ENCODE measurements at places on chromosomes 4 and X.

DNA sequence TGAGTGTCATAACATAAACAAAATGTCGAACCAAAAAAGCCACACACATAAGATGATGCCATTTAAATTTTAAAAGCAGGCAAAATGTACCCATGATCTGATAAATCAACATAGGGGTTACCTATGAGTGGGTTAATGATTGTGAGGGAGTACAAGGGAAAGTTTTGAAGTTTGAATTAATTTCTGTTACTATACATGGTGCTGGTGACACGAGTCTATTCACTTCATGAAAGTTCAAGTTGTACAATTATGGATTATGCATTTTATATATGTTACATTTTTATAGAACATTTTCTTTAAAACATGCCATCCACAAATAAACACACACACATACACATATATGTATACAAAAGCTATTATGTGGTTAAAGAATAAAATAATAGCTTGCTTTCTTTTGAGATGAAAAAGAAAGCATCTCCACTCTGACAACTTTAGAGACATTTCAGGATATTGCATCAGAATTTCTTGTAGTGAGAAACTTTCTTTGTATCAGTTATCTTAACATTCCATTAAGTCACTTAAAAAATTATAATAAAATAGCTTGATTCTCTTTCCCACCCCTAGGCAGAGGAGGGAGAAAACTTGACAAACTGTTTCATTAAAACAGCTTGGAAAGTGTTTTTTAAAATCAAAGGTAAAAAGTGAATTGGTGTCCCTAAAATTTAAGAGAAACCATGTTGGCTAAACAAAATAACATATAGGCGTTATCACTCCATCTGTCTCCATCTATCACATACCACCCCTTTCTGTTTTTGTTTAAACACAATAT lies 891.8 kb upstream of the NDST4 start:
- no peak for DNase-seq

DNA sequence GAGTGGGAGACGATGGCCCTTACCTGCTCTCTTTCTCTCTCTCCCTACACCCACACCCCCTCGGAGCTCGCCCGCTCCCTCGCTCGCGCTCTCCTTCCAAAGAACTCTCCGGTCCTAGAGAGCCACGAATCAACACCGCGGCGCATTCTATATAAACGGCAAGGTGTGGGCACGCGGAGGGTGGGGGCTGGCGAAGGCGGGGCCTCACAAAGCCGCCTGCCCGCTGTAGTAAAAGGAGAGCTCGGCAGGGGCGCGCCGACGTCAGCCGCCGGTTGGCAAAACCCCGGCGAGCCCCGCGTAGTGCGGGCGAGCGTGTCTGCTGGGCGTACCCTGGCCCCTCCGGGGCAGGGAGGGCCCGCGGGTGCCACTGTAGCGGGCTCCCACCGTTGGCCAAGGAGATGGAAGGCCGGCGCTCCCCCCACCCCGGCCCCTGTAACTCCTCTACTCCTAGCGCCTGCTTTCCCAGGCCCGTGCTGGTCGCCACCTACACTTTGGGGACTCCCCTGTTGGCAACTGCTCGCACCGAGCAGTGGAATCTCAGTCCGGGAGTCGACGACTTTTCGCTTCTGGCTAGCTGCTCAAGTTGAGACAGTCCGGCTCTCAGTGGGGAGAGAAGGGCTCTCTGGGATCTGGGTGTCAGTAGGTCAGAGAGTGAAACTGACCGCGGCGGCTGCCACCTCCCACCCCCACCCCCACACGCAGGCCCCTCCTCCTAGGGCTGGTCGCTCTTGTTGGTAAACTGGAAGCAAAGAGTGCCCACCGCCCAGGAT lies 325.5 kb upstream of the F9 start:
- peak; percentile 48 for DNase-seq

GRCh38 chrX:11575332-11575731 lies 90.4 kb downstream of the ARHGAP6 start:
- no peak for DNase-seq

DNA sequence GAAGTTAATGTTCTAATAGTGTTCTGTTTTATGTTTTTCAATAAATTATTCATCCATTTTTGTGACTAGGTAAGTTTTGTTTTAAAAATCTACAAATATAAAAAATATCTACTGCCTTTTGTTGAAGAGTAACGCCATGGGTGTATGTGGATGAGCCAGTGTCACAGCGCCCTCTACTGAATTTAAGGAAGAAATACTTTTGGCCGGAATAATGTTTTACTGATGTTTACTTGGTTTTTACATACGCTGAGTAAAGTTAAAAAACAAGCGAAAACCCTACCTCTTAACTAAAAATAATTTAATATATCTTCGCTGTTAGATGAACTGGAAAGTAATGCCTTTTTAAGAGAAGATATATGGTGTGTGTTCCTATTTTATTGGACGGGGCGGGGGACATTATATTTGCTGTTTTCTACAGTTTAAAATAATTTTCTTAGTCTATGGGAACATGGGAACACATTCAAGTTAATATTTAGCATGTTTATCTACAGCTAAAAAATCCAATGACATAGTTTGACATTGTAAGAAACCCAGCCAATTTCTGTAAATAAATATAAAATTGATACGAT lies 86.1 kb downstream of the CPE start:
- DNase-seq: peak; percentile 39

- no peak for DNase-seq
Measured at GRCh38 chrX:108362026-108362425, 76.2 kb downstream of the COL4A6 start.

- DNase-seq: no peak
Measured at GRCh38 chr4:79948261-79948660, 124.8 kb downstream of the ANTXR2 start.

Data from renal pelvis (tissue), 12 donors.